ENCODE measurements at places on chromosomes 7 and 10. TPM values are rescaled to one million over a fixed set of nuclear protein-coding genes. Genes with fewer than 3 reads are reported as not detected.
A peak's percentile ranks its signal among the peaks of the same experiment; 100 is the strongest.

DNA sequence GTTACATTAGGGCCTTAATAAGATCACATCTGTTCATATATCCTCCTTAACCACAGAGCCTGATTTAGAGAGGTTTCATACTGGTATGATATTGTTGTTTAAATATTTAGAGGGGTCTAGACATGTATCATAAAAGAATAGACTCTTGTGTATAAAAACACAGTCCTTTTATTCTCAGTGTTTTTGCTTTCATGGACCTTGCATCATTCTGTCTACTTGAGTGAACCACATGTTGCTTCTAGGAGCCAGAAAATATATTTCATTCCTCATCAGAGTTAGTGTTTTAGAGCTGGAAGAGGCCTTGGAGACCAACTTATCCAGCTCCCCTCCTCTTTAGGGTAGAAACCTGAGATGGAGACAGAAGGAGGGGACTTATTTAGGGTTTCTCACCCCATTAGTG lies 312.8 kb downstream of the LRMDA start:
- DNase-seq: no peak

GRCh38 chr7:55651057-55651456 lies 78.8 kb upstream of the VOPP1 start:
- no peak for DNase-seq

GRCh38 chr10:5446390-5446926 lies 34.1 kb downstream of the NET1 start:
- DNase-seq: peak; percentile 96

DNA sequence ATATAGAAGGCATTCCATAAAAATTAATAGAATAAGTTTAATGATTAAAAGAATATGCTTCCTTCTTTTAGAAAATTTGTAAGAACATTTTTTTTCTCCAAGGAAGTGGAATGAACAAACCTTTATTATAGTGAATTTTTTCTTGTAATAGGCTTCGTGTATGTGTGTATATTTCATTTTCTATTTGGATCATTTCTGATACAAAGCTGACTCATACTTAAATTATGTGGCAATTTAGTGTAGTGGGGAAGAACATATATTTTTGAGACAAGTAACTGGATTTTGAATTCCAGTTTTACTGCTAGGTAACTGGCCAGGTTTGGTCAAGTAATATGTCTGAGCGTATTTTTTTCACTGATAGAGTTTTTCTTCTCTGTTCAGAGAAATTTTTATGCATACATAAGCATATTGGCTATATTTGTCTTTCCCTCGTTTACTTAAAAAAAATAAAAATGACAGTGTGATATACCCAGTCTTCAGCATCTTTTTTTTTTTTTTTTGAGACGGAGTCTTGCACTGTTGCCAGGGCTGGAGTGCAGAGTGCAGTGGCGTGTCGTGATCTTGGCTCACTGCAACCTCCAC lies 50.8 kb downstream of the CDK13 start:
- DNase-seq: no peak

DNA sequence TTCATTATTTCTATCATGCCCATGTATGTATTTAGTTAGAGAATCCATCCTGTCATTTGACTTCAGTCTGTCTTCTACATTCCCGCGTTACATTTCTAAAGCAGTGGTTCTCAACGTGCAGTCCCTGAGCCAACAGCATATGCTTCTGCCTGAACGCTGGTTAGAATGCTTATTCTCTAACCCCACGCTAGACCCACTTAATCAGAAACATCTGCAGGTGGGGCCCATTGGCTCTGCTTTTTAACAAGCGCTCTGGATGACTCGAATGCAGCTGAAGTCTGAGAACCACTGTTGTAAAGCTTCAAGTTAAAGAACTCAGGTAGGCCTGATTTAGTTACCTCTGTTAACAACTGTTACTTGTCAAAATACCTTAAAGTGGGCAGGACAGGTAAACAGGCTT lies 38.2 kb downstream of the NEUROD6 start:
- no peak for DNase-seq

- DNase-seq: no peak
These were observed 8.8 kb downstream of the SLC4A2 start for GRCh38 chr7:151068069-151068773.

DNA sequence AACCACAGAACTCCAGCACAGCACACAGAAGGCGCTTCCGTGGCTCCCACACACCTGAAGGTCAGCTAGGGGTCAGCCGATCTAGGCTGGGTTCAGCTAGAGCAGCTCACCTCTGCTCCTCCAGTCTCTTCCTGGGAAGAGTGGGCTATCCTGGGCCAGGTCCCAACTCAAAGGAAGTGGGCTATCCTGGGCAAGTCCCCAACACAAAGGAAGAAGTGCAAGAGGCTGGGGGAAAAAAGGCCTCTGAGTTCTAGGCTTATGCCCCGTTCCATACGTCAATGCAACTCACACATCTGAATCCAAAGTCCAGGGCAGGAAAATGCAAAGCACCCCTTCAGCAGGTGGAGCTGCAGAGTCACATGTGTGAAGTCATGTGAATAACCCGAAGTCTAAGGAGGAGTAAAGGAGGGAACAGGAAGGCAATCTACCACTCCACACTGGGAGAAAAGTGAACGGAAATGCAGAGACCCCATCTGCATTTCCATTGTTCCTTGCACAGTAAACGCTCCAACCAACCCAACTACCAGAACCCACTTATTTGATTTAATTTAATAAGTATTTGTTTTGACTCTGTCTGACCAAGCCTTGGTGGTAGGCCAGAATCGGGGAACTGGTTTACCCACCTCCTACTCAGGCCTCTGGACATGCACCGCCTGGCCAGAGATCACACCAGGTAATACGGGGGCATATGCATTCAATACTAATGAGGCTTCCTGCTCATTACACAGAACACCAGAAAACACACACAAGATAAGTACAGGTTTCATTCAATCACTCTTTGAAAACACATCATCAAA lies 95.5 kb upstream of the RNF32 start:
- DNase-seq: no peak

GRCh38 chr10:34465678-34466077 lies 349.4 kb downstream of the PARD3 start:
- no peak for DNase-seq

GRCh38 chr7:7421826-7422225 lies 113.8 kb downstream of the COL28A1 start:
- no peak for DNase-seq

GRCh38 chr7:29854257-29854938 lies 48.1 kb downstream of the WIPF3 start:
- DNase-seq: no peak

DNA sequence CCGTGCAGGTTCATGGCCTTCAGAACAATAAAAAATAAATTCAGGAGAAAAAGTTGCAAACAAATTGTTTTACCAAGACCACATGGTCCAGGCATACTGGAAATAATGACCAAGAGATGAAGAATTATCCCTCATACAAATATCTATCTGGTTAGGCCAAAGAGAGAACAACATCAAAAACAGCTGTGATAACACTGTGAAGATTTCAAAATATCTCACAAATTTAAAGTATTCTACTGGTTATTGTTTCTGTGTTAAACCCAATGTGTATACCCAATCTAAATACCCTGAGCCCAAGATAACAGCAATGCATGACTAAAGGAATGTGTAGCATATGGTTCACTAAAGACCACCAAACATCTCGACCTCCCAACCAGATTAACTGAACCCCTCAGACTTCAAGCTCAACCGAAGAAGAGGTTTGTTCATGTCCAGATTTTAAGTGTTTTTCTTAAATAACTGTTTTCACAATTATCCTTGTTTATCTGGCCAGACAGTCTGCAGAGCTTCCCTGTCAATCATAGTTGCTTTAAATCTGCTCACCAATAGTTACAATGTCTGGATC lies 10.9 kb downstream of the OR9A2 start:
- DNase-seq: no peak

- peak; percentile 55 for DNase-seq
These were observed 34.8 kb upstream of the SEPHS1 start for GRCh38 chr10:13382703-13383398.

- no peak for DNase-seq
These were observed 234.5 kb upstream of the COBL start for GRCh38 chr7:51551070-51551469.

GRCh38 chr10:109972372-109973001 lies 35.3 kb upstream of the ADD3 start:
- no peak for DNase-seq

GRCh38 chr7:24175603-24176002 lies 108.4 kb upstream of the NPY start:
- no peak for DNase-seq

DNA sequence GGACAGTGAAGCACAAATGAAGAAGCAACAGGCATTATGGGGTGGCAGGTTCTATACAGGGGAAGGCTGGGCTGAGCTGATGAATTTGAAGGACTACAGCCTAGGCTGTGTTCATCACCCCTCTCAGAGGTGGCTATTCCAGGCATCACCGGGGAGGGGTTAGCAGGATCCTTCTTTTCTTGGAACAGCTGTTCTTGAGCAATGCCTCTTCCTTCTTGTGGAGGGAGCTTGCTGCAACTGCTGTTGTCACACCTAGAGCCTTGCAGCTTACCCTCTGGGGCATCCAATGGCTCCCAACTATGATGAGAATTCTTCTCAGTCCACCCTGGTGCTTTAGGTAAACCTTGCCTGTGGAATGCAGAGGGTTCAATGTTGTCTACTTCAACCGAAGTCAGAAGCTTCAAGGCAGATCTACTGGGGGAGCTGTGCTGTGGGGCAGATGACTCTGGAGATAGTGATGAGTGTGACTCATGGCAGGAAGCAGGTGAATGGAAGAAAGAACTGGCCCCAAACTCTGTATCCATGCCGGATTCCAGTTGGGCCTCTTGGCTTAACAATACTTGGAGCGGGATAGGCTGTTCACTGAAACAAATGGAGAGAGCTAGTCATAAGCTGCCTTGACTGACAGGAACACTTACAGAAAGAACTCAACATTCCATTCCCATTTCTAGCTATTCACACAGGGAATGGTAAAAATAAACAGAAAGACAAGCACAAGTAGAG lies 21.5 kb upstream of the PPP3CB start:
- no peak for DNase-seq

DNA sequence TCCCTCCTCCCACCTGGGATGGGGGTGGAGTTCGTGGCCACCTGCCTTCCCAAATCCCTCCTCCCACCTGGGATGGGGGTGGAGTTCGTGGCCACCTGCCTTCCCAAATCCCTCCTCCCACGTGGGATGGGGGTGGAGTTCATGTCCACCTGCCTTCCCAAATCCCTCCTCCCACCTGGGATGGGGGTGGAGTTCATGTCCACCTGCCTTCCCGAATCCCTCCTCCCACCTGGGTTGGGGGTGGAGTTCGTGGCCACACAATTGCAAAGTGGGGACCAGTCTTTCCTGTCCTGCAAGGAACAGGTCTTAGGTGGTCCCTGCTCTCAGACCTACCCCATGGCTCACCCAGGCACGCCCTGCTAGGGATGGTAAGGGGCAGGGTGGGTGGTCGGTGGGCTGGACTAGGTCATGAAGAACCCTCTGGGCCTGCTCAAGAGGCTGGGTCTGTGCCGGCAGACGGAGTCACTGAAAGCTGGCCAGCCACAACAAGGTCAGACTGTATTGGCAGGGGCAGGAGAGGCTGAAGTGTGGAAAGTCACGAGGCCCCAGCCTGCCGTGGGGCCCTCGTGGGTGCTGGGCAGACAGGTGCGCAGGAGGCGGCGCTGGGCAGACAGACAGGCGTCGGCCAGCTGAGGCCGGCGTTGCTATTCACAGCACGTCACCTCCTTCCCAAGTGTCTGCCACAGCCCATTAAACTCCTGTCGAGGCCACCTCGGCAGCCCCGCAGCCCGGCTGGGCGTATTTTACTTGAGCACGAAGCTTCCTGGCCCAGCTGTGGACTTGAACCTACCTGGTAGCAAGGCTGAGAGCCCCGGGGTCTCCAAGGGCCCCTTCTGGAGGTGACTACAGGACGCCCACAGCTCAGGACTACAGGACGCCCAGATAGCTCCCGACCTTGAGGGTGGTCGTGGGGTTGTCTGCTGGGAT lies 4.1 kb downstream of the KNDC1 start:
- DNase-seq: peak; percentile 64

DNA sequence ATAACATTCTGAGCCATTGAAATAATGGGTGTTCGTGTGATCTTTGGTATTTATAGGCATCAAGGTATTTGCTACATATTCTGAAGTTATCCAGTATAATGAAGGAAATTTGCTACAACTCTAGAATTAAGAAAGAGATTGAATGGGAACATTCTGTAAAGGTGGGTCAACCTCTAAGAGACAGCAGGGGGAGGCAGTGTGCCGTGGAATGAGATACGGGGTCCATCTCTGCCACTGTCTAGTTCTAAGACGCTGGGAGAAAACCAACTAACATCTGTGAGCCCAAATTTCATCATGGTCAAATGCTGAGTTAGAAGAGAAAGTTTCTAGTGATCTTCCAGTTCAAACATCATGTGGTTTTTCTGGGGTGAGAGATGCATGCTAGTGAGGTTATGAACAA lies 368.9 kb downstream of the SORCS1 start:
- DNase-seq: no peak

- DNase-seq: no peak
These were observed 117.3 kb downstream of the PRPF18 start for GRCh38 chr10:13703997-13704536.

DNA sequence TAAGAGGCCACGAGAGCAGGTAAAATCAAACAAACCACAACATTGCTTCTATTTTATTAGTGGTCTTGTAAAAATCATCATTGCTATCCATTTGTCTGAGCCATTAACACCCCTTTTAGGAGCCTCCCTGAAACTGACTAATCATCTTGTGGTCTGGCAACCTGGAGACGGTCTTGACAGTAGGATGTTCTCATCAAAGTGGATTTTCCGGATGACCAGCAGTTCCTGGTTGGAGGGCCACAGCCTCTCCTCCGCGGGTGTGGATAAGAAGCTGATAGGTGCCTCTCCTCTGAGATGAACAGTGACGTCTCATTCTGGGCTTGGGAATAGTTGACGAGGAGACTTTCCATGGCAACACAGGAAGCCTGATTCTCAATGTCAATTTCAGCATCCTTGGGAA lies 490.7 kb downstream of the TYW1 start:
- no peak for DNase-seq

- no peak for DNase-seq
These were observed 36.9 kb upstream of the PTF1A start for GRCh38 chr10:23155169-23155568.

DNA sequence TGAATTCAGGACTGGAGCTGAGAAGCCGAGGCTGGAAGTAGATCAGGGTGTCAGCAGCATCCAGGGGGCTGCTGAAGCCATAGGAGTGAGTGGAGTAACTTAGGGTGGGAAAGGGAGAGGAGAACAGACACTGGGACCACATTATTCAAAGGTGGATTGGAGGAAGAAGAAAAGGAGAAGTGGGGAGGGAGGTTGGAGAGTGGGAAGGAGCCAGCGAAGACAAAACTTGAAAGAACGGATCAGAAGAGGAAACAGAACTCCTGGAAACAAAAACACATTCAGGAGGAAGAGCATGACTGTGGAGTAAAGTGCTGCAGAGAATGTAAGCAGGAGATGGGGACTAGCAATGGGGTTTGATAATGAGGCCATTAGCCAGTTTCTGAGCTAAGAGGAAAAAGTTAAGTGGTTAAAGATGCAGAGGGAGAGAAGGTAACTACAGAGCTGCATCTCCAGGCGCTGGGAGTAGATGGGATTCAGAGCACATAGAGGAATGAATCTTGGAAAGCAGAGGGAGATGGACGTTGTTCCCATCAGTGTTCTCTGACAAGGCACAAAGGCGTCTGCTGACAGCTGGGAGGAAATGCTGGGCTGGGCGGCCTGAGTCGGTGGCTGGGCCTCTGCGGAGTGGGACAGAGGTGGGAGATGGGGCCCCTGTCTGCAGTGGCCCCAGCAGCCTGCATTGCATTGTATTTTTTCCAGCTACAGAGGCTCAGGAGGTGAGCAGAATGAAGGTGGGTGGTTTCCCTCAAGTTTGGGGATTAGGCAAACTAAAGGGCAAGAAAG lies 63.1 kb upstream of the LEP start:
- DNase-seq: no peak

Gene CAMK2B
- 0.30 TPM for total RNA-seq

Gene ASB10
- total RNA-seq: not detected

Gene IRF5
- total RNA-seq: 46.0 TPM

Gene PRRT4
- 0.47 TPM for total RNA-seq

Gene MACROH2A2
- 6.6 TPM for total RNA-seq

Data from lower lobe of right lung (tissue), 2 donors.